ENCODE measurements at places on chromosomes 2 and 18.

GRCh38 chr2:136305517-136306192, 187.7 kb upstream of the CXCR4 start:
- DNase-seq, result peak; percentile 57

GRCh38 chr2:109383505-109384307, 230.1 kb downstream of the SEPTIN10 start:
- no peak for DNase-seq

DNA sequence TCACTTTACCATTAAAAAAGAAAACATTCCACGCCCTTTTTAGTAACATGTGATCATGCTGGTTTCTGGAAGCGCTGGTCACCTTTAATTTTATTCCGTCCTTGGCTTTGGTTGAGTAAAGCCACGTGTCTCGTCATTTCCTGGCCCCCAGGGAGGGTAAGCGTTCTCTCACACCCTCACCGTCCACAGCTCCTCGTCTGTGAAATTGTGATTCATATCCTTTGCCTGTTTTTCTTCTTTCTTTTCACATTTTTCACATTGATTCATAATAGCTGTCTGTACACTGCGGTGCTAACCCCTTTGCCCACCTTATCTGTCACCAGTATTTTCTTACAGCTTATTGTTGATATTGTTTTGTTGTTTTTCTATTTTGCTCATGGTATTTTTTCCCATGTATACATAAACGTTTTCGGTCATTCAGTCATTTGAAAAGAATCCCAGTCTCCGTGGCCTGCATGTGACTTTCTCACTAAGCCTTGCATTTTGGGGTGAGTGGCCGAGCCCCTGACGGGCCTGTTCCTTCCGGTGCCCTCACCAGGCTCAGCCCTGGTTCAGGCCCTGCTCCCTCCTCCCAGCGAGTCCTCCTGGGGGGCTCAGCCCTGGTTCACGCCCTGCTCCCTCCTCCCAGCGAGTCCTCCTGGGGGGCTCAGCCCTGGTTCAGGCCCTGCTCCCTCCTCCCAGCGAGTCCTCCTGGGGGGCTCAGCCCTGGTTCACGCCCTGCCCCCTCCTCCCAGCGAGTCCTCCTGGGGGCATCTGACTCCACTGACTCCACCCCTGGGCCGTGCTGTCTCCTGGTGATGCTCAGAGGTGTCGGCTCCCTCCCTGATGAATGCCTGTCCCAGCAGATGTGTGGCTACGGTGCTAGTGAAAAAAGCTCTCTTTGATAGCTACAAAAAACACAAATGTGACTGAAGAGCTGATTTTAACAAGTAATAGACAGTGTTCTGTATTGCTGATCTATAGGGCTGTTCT, 249.7 kb upstream of the PXDN start:
- no peak for DNase-seq

DNA sequence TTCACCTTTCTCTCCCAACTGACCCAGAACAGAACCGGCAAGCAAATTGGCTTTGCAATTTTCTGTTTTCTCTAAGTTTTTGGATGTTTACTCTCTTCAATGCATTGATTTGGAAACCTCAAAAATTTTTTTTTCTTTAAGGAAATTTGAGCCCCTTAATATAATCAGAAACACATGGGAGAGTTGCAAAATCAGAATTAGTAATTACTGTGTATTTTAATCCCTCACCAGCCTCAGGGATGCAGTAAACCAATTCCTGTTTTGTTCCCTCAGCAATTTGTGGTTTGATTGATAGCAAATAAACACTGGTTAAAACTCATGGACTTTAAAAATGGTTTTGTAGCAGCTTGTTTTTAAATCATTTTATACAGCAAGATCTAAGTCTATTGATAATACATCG, 281.5 kb downstream of the NEDD4L start:
- DNase-seq, result no peak

DNA sequence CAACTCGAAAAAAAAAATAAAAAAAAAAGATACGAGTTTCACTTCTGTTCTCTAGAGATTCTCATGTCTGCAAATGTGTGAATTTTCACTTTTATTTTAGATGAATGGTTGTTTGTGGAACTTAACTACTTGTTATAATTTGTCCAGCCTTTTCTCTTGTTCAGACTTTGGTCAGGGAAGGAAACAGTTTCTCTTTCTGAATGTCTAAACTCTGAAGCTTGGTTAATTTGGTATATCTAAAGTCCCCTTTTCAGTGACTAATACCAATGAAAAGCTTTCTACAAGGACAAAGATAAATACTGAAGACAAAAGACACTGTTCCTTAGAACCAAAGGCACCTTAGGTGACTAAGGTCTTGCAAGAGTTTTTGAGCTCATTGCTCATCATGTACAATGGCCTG, 144.4 kb upstream of the PIEZO2 start:
- no peak for DNase-seq

- DNase-seq, result no peak
These were observed 138.6 kb upstream of the SIX3 start for GRCh38 chr2:44802777-44803424.

- no peak for DNase-seq
These were observed 216.6 kb downstream of the PAX3 start for GRCh38 chr2:222082201-222082600.

DNA sequence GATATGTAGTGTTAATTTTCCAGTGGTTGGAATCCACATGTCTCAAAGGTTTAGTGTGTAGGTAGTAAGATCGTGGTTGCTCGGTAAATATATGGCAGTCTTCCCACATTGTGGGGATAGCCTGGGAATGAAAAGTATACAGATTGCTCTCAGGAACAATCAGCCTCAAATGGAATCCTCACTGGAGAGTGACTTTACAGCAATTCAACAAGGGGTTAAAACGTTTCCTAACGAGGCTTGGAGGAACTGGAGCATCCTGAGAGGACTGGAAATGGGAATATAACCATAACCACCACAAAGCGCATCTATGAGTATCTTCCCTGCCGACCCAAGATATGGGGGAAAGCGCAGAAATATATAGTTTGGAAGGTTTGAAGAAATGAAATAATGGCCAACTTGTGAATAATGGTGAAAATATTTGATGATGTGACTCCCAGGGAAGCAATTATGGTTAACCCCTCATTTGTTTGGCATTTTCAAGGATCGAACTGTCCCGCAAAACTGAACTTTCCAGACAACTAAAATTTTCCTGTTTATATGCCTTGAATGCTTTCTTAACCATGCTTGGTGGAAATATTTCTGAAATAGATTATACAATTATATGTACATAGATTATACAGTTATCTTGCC, 100.7 kb upstream of the FOSL2 start:
- no peak for DNase-seq

GRCh38 chr18:75728621-75729020, 301.1 kb upstream of the SMIM21 start:
- DNase-seq, result no peak

GRCh38 chr18:49547701-49548100, 14.2 kb upstream of the LIPG start:
- DNase-seq, result no peak

DNA sequence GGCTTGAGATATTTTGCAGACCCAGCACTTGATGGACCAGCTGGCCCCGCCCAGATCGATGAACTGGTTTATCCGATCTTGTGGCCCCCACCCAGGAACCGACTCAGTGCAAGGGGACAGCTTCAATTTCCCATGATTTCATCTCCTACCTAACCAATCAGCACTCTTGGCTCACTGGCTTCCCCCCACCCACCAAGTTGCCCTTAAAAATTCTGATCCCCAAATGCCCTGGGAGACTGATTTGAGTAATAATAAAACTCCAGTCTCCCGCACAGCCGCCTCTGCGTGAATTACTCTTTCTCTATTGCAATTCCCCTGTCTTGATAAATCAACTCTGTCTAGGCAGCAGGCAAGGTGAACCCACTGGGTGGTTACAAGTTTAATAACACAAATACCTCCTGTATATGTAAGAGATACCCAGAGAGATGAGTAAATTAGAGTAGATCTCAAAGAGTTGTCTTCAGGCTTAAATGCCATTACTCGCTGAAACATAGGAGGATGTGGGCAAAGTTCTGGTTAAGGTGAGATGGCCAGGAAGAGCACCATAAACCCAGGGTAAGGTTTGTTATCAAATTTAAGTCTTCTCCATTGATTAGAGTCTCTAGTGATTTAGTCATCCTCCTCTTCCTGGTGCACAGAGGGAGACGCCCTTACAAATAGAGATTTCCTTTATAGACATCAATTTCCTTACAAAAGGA, 222.8 kb downstream of the ARL4C start:
- DNase-seq, result no peak

DNA sequence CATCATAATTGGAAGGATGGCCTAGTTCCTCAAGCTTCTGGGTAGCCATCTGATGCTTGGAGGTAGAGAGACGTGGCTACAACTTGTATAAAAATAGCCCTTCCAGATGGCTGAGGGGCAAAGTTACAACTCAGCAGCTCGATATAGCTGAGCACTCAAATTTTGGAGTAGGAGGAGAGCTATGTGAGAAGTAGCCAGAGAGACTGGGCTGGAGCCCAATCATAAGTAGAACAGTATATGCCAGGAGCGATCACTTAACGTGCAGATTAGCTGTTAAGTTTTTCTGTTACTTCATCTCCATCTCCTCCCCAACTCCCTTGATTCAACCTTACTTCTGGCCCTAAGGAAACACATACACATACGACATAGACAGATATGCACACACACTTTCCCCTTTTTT, 28.8 kb downstream of the CNRIP1 start:
- DNase-seq, result no peak

GRCh38 chr18:62277045-62277444, 48.1 kb upstream of the TNFRSF11A start:
- no peak for DNase-seq

DNA sequence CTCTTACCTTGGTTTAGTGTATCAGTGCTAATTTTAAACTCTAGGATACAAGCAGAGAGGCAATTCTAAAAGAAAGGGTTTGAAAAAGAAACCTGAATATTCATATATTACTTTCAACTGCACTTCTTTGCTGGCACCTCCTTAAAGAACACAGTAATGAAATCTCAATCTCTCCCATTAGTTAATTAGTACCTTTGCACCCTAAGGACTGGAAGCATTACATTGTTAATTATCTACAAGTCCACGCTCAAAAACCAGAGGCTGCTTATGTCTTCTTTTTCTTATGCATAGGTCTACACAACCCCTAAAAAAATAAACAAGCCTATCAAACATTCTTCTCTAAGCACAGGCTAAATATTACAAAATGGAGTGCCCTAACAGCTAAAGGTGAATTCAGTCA, 20.2 kb downstream of the EPHA4 start:
- DNase-seq, result no peak

- DNase-seq, result no peak
These were observed 35.3 kb downstream of the FRZB start for GRCh38 chr2:182831101-182831500.

GRCh38 chr2:220811952-220812570, 760.0 kb downstream of the EPHA4 start:
- DNase-seq, result no peak

GRCh38 chr2:191818725-191819350, 28.1 kb downstream of the CAVIN2 start:
- DNase-seq, result no peak

DNA sequence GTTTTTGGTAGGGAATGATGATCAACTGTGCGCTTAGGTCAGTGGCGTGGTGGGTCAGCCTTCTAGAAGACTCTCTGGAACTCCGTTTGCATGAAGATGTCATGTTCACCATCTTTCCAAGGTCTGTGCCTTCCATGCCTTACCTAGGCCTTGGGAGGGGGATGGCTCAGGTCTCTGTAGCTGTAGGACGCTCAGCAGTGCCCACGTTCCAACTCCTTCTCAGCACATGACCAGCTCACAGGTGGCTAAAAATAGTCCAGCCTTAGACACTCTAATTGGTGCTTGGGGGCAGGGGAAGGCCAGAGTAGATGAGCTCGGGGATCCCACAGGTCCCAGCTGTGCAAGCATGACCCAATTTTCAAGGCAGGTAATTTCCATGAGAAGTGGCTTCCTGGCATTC, 42.3 kb upstream of the TEX51 start:
- no peak for DNase-seq

- no peak for DNase-seq
These were observed 16.1 kb downstream of the MAPRE3 start for GRCh38 chr2:26986576-26986975.

- peak; percentile 8 for DNase-seq
These were observed 38.5 kb downstream of the PNO1 start for GRCh38 chr2:68196120-68196716.

DNA sequence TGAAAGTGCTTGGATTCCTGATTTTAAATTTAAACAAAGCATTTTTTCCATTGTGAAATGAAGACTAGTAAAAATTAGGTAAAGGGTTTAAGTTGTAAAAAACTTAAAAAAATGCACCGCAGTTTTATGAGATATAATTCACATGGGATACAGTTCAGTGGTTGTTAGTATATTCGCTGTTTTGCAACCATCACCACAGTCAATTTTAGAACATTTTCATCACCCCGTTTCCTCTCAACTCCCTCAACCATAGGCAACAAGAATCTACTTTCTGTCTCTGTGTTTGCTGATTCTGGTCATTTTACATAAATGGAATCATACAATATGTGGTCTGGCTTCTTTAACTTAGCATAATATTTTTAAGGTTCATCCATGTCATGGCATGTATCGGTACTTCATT, 4.0 kb downstream of the DGKD start:
- no peak for DNase-seq

DNA sequence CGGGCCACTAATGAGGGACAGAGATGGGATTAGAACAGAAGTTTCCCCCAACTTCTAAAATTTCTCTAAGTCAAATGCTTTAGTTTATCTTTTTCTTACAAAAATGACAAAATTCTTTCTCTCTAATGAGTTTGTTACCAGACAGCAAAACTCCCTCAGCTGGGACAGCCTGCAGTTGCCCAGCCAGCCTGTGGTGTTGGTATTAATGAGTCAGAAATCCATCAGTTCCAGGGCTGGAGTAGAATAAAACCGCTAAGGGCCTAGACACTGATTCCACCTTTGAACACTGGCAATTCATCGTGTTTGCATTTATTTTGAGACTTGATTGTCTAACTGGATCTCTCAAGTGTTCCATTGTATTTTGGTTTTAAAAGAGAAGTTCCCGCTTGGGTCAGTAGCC, 38.3 kb upstream of the SMAD2 start:
- DNase-seq, result no peak

- DNase-seq, result no peak
These were observed 45.9 kb upstream of the YES1 start for GRCh38 chr18:857986-858385.

- DNase-seq, result no peak
These were observed 5.5 kb downstream of the RPE start for GRCh38 chr2:210007895-210008294.

GRCh38 chr2:47437287-47437686, 34.3 kb downstream of the MSH2 start:
- no peak for DNase-seq

GRCh38 chr2:24981411-24982136, 9.8 kb upstream of the DNAJC27 start:
- no peak for DNase-seq

Measured in stimulated activated CD4-positive, alpha-beta T cell treated with anti-CD3 and anti-CD28 coated beads, Interleukin-4, amount 100 ng/mL, for 1 hour (primary cell).